A172 (cell line): ENCODE measurements at places on chromosomes 6 and 20. TPM values are rescaled to one million over a fixed set of nuclear protein-coding genes. Genes with fewer than 3 reads are reported as not detected.

DNA sequence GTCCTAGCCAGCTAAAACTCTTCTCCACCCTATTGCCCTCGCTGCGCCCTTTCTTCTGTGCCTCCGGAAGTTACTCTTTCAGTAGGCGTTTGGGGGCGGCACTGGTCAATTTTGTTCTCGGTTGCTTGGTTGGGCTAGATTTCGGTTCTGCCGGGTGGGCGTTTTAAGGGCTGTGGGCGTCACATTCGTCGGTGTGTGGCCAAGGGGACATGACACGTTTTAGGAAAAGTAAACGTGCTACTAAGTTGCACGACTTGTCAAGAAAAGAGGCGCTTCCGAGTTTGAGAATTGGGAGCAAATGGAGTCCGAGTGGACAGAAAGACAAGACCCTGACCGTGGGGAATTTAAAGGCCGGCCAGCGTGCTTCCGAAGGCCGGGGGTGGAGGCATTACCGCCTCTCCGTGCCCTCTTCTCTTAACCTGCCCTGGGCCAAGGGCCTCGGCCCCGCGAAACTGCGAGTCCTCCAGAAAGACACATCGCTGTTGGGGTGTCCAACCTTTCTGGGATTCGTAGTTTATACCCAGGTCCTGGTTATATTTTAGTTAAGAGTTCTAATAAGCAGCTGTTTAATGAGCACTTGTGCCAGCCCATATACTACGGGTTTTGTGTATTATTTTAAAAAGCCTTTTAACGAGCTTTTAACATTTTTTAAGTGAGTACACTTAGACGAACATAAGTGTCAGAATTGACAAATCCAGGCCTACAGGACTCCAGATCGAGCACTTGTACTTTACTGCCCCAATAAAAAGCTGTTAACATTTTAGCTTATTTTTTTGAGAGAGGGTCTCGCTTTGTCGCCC, 664 bp upstream of the BAG6 start:
- DNase-seq, result peak; percentile 89

DNA sequence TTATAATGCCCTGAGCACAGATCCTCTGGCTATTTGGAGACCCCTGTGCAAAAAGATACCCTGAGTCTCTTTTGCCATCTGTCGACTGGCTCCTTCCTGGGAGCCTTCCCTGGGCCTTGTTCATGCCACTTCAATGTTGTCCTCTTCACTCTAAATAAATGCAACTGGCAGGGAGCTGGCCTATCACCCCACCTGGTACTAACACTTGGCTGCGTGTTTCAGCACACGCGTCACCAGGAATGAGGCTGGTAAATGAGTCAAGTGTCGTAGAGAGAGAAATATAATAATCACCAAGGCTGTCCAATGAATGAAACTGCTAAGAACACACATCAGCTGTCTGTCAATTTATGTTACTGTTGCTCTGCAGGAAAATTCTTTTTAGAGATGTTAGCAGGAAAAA, 374.6 kb upstream of the JARID2 start:
- DNase-seq, result no peak

DNA sequence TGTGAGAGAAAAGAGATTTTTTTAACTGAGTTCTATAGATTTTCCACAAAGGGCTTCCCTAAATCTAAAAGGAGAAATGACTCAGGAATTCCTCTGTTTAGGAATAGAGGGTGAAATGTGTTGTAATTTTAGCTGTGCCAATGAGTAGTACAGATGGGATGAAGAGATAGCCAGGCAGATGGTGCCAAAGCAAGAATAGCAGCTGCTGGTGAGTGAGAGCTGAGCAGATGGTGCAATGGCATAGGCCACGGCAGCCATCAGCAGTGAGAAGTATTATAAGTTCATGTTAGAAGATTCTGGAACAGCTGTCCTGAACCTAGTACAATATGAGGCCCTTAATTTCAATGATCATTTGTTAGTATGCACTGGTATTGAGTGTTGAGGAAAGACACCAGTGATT, 40.2 kb upstream of the CRISP1 start:
- DNase-seq, result no peak

DNA sequence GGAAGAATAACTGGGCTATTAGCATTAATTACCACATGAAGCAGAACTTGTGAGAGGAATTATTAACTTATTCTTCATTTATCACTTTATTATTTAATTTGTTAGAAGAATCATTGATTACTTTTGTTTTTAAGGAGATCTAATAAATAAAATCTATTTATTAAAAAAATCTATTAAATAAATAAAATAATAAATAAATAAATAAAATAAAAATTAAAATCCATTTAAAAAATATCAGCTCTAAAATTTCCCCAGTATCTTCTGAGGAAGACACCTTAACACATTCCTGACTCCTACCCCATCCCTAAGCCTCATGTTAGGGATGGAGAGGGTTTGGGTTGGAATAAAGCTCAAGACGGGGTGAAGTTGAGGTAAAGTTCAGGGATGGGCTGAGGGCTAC, 231.4 kb downstream of the CLIC5 start:
- DNase-seq, result no peak

DNA sequence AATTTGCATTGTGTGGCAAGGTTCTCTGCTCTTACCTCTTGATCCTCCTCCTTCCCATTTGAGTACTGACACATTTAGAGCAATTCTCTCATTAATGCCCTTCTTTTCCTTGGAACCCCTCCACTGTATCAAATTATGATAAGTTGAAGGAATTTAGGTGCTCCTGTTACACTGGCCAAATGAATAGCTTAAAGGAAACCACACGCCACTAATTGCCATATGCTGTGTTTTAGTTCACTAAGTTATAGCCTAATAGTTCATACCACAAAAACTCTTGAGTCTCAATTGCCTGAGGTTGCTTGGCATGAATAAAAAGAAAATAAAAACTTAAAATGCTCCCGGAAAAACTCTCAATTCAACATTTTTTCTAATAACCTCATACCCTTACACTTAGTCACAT, 1239.3 kb downstream of the EPHA7 start:
- DNase-seq, result no peak

GRCh38 chr6:21668795-21669194, 75.2 kb downstream of the SOX4 start:
- no peak for DNase-seq

- no peak for DNase-seq
Observed at GRCh38 chr6:158548418-158549161, 11.3 kb upstream of the TMEM181 start.

DNA sequence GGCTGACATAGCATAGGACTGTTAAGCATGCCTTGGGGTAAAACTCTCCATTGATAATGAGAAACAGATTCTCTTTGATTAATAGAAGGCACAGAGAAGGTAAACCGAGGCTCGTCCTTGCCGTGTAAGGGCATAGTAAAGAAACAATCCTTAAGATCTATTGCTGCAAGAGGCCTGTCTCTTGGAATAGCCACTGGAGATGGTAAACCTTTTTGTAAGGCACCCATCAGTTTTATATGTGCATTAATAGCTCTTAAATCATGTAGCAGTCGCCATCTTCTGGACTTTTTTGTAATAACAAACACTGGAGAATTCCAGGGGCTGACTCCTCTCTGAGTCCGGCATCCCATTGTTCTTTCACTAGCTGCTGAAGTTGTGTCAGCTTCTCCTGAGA, 8.4 kb upstream of the ABHD12 start:
- DNase-seq, result peak; percentile 81

DNA sequence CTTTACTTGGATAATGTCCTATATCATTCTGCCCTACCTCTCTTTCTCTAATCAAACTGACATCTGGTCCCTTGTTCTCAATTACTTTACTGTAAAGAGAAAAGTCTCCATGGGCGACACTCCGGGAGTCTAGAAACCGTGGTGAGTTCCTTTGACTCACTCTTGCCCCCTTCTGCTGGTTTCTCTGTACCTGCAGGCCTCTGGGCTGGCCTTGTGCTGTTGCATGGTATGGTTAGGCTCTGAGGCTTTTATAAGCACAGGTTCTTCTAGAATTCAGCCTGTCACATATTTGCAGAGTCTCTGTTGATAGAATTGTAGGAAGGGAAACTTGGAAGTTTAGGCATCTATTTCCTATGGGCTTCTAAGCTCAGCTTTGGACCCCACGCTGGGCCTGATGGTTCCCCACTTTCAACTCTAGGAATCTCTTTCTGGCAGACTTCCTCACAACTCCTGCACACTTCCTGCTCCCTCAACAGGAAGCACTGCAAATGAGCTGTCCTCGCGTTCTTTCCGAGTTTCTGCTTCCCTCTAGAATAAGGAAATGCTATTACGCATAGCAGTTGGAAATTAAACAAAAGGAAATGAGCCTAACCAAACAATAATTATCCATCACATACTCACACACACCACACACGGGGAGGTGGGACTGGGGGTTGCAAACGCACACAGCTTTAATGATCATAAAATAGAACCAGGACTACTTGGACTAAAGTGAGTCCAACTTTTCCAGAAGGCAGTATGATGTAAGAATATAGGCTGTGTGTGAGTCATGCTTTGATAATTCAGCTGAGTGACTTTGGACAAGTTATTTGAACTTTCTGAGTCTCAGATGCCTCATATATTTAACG, 683.3 kb downstream of the QKI start:
- DNase-seq, result peak; percentile 62

- DNase-seq, result peak; percentile 55
Observed at GRCh38 chr20:3753098-3753497, 14.5 kb downstream of the ADISSP start.

- no peak for DNase-seq
Observed at GRCh38 chr6:29827579-29828470, at the start of gene HLA-G. Gene HLA-G (plus strand): TSS chr6:29827825. CDS start chr6:29827845, 20 bp downstream.

GRCh38 chr6:108209738-108210137, 43.9 kb downstream of the NR2E1 start:
- no peak for DNase-seq

- DNase-seq, result no peak
Observed at GRCh38 chr6:103516336-103516735, 1343.4 kb downstream of the HACE1 start.

DNA sequence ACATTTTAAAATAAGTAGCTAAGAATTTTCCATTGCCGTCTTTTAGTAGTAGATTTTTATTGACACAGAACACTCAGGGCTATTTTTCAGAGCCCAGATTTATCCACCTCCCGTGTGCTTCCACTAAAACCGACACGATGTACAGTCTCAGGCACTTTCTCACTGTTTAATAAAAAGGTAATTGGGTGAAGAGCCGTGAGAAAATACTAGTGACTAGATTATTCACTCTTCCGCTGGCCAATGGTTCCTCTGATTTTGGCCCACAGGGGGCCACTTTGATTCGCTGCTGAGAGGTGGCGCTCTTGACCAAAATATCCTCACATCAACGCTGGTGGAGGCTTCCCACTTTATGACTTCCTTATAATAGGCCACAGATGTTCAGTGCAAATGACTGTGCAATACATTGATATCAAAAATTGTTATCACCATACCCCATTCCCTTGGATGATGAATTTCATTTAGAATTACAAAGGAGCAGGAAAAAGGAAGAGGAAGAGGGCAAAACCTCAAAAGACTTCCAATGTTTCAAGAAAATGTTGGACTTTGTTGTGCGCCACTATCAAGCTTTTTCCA, 12.3 kb upstream of the HDDC2 start:
- peak; percentile 58 for DNase-seq

TCF15 gene
- not detected in 2 replicates for total RNA-seq

CLDN20 gene
- total RNA-seq, result not detected in 2 replicates

ARMH2 gene
- not detected in 2 replicates for total RNA-seq

ZDHHC14 gene
- 3.5 and 5.5 TPM in 2 replicates for total RNA-seq

SLC16A10 gene
- total RNA-seq, result 0.41 and 2.6 TPM in 2 replicates

PAK5 gene
- total RNA-seq, result not detected in 2 replicates

ASIP gene
- total RNA-seq, result not detected in 2 replicates

ADISSP gene
- 108 and 110 TPM in 2 replicates for total RNA-seq

OR2H2 gene
- total RNA-seq, result not detected in 2 replicates
